H9 (cell line): ENCODE measurements at places on chromosomes 12 and 14. TPM values are rescaled to one million over a fixed set of nuclear protein-coding genes. Genes with fewer than 3 reads are reported as not detected.

- DNase-seq = no peak
These were observed 56.7 kb downstream of the DCAF5 start for GRCh38 chr14:69096246-69096645.

PLEKHD1 gene
- 0.29 and 0.37 TPM in 2 replicates for total RNA-seq

DNA sequence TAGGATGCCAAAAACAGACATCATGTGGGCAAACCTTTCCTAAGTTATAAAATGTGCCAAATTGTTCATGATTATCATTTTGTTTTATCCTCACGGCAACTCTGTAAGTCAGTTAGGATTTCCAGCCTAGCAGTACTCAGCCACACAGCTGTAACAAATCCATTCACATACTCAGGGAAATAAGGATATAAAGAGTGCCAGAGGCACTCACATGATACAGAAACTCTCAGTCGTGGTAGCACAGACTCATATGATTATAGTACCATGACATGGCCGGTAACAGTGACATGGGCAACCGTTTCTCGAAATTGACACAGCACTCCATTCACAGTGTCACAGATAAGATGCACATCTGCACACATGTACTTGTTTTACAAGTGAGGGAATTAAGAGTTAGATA lies 344.2 kb downstream of the LRIG3 start:
- no peak for DNase-seq

DNA sequence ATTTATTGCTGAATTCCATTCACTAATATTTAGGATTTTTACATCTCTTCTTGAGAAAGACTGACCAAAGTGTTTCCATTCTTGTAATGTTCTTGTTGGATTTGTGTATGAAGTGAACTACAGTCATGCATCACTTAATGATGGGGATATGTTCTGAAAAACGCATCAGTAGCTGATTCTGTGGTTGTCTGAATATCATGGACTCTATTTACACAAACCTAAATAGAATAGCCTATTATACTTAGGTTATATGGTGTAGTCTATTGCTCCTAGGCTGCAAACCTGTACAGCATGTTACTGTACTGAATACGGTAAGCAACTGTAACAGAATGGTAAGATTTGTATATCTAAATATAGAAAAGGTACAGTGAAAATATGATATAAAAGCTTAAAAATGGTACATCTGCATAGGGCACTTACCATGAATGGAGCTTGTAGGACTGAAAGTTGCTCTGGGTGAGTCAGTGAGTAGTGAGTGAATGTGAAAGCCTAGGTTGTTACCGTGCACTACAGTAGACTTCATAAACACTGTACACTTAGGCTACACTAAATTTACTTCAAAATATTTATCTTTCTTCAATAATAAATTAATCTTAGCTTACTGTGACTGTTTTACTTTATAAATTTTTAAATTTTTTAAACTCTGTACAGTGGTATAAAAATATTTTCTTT lies 27.6 kb upstream of the P2RX4 start:
- no peak for DNase-seq

DNA sequence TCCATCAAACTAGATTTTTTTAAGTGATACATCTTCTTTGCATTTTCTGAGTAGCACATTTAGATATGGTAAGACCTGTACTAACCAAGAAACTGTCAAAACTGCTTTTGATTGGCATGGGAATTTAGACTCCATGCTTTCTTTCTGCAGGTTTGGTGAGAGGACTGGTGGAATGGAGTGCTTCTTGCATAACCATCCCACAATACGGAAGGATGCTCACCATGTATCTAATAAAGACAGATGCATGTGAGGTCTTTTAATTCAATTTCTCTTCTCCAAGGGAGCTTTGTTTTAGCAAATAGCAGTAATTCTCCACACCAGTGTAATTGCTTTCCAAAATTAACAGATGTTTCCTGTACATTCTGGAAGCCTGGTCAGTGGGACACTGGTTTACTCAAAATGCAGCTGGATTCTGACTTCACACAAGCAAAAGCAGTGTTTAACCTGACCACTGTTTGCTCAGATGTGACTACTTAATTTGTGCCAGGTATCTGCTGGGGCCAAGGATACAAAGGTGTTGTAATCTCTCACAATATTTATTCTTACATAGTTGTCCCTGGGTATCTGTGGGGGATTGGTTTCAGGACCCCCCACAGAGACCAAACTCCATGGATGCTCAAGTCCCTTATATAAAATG lies 26.1 kb downstream of the FGD6 start:
- no peak for DNase-seq

SCN8A gene
- 13.7 and 15.2 TPM in 2 replicates for total RNA-seq

DNA sequence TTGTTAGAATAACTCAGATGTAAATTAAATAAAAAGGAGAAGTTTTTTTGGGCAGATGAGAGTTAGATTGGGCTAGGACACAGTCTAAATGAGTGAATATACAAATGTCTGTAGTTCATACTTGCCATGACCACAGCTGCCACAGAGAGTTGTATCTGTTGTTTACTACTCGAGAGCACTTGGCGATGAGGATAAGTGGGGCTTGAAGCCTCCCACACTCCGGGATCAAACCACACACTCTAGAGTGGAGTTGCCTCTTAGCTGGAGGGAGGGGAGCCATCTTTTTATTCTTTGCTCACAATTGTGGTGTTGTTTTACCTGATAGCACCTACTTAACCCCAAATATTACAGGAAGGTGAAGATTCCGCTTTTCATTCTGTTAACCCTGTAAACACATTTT lies 27.5 kb downstream of the BEST3 start:
- DNase-seq = no peak

SLC25A47 gene
- total RNA-seq = 0.13 TPM in 1 of 2 replicates, not detected in the other

MMP19 gene
- 1.7 and 2.4 TPM in 2 replicates for total RNA-seq

- no peak for DNase-seq
These were observed 7.3 kb upstream of the GALNT9 start for GRCh38 chr12:132336451-132337413.

GRCh38 chr12:45586486-45586885 lies 143.0 kb upstream of the ARID2 start:
- no peak for DNase-seq

- DNase-seq = no peak
These were observed 180.4 kb downstream of the CFAP54 start for GRCh38 chr12:96669786-96670185.

SPTLC2 gene
- 32.6 and 38.2 TPM in 2 replicates for total RNA-seq

DNA sequence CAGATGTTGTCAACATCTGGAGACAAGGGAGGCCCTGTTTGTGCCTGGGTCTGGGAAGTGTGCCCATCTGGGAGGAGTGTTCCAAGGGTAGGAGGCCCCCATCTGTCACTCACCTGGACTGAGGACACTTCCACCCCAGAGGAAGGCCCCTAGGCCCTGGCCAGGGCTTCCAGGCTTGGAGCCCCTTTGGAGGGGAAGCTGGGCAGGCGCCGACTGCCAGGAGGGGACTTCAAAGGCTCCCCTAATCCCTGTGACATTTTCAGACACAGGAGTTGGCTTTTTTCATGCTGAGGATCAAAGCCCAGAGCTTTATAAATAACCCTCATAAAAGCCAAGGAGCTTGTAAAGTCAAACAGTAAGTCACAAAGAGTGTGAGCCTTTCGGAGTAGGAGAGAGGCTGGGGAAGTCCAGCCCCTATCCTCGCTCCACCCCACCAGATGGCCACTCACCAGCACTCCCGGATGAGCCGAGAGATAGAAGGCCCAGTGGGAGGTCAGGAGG lies 17.6 kb upstream of the FAM222A start:
- no peak for DNase-seq

- no peak for DNase-seq
These were observed 21.7 kb downstream of the AICDA start for GRCh38 chr12:8590842-8591545.

DACT1 gene
- total RNA-seq = 4.4 and 4.6 TPM in 2 replicates

DNA sequence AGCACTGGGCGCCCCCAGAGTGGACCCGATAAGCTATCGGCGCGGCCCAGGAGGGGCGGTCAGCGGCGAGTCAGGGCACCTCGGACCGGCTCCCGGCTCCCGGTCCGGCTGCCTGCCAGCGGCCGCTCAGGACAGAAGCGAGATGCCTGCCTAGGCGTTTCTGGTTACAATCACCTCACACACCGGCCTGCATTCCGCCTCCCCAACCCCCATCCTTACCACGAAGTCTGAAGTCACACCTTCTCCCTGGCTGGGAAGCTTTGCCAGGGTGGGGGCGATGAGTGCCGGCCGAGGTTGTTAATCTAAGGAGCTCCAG lies 42.6 kb upstream of the TBX5 start:
- peak; percentile 74 for DNase-seq
